GM23248 (cell line): ENCODE measurements at places on chromosomes 12 and 14. TPM values are rescaled to one million over a fixed set of nuclear protein-coding genes. Genes with fewer than 3 reads are reported as not detected.

Gene DAAM1
- 17.4 and 17.9 TPM in 2 replicates for polyA plus RNA-seq

Gene PARP11
- 6.2 and 6.3 TPM in 2 replicates for polyA plus RNA-seq

Gene TOMM20L
- polyA plus RNA-seq = not detected in 2 replicates

Gene RDH16
- not detected in 2 replicates for polyA plus RNA-seq

Gene GALNT9
- polyA plus RNA-seq = 0.33 TPM in 2 replicates

Gene CBLN3
- 2.4 and 3.1 TPM in 2 replicates for polyA plus RNA-seq
